H4 (cell line): ENCODE measurements at places on chromosomes 12 and 14. TPM values are rescaled to one million over a fixed set of nuclear protein-coding genes. Genes with fewer than 3 reads are reported as not detected.

Gene MGP
- total RNA-seq: 40.0 and 42.8 TPM in 2 replicates

- no peak for DNase-seq
These were observed 162.9 kb upstream of the PRMT8 start for GRCh38 chr12:3328081-3328480.

- no peak for DNase-seq
These were observed 57.4 kb downstream of the SLC15A5 start for GRCh38 chr12:16220120-16220519.

- no peak for DNase-seq
These were observed 45.5 kb downstream of the MVK start for GRCh38 chr12:109619002-109619604.

DNA sequence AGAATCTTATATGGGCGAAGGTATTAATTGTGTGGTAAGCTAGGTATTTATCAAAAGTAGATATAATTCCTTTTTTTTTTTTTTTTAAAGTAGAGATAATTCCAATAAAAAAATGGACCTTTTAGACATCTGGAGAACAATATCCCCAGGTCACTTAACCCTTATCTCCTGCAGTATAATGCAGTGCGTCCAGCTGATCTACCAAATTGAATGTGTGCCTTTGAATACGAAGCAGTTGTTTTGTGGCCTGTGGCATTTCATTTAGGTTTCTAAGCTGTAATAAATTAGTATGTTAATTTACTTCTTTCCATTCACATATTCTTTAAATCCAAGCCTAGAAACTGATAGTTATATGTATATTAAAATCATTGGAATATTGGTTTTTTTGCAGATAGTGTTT, 3.1 kb downstream of the FUT8 start:
- no peak for DNase-seq

- peak; percentile 14 for DNase-seq
These were observed 294.4 kb downstream of the AKAP6 start for GRCh38 chr14:32623300-32624093.

GRCh38 chr12:57162553-57163125, 15.2 kb upstream of the LRP1-AS start:
- no peak for DNase-seq

DNA sequence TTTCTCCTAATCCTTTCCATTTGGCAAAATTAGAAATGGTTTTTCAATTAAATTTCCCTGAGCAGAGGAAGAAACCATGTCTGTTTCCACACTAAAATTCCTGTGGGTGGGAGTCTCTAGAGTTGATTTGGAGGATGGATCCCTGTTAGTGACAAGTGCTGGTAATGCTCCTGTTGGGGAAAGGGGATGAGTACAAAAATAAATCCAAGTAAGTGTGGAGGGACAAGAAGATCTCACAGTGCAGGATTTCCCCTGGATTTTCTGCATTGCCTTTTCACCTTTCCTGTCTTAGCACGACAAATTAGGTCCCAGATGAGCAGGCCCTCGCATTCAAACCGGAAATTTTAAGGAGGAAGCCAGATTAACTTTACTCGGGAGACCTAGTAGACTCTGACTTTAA, 107.5 kb downstream of the DAD1 start:
- no peak for DNase-seq

Gene PPP2R5C
- total RNA-seq: 70.7 and 101 TPM in 2 replicates

- DNase-seq: no peak
These were observed 8.6 kb downstream of the GIT2 start for GRCh38 chr12:109987615-109988014.

Gene SLC38A1
- 75.5 and 111 TPM in 2 replicates for total RNA-seq

GRCh38 chr12:124716208-124717130, 147.2 kb downstream of the SCARB1 start:
- DNase-seq: no peak

- DNase-seq: no peak
These were observed 493.5 kb upstream of the RGS6 start for GRCh38 chr14:71438684-71439083.

DNA sequence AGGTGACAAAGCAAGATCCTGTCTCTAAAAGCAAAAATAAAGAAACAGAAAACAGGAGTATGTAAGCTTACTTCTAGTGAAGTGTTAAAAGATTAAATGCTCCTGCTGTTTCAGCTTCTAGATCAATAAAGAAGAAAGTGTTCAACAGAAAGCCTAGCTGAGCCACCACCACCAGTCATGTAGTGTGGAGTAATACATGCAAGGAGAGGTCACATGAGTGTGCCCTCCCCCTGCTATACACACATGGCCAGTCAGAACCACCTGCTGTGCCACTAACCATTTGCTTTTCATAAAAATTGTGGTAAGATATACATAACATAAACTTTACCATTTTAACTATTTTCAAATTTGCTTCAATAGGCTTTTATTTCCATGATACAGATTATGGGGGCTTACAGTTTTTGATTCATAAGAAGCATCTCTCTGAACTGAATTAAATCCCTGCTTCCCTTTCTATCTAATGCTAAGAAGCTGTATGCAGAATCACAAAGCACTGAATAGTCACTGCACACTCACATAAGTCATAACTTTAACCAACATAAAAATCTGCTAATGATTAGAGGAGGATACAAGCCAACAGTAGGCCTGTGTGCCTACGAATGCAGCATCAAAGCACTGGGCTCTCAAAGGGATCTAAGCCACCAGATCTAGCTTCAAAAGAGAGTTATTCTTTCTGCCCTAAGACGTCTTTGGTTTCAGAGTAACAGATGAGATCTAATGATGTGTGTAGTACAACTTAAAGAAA, 515.5 kb downstream of the C12orf50 start:
- no peak for DNase-seq

Gene FICD
- total RNA-seq: 3.5 and 5.3 TPM in 2 replicates

GRCh38 chr12:113368331-113368730, 9.9 kb downstream of the PLBD2 start:
- DNase-seq: no peak

DNA sequence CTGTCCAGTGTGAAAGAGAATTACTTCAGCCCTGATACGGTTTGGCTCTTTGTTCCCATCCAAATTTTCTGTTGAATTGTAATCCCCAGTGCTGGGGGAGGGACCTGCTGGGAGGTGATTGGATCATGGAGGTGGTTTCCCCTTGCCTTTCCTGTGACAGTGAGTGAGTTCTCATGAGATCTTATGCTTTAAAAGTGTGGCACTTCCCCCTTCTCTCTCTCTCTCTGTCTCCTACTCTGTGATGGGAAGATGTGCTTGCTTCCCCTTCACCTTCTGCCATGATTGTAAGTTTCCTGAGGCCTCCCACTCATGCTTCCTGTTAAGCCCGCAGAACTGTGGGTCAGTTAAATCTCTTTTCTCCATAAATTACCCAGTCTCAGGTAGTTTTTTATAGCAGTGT, 5.5 kb upstream of the SLC15A5 start:
- DNase-seq: no peak

Gene C12orf56
- not detected in 2 replicates for total RNA-seq
